Right renal cortex interstitium (tissue), 3 donors: ENCODE measurements at places on chromosomes 12 and 14. TPM values are rescaled to one million over a fixed set of nuclear protein-coding genes. Genes with fewer than 3 reads are reported as not detected.

The ADCY6 gene
- 71.6 TPM for polyA plus RNA-seq

DNA sequence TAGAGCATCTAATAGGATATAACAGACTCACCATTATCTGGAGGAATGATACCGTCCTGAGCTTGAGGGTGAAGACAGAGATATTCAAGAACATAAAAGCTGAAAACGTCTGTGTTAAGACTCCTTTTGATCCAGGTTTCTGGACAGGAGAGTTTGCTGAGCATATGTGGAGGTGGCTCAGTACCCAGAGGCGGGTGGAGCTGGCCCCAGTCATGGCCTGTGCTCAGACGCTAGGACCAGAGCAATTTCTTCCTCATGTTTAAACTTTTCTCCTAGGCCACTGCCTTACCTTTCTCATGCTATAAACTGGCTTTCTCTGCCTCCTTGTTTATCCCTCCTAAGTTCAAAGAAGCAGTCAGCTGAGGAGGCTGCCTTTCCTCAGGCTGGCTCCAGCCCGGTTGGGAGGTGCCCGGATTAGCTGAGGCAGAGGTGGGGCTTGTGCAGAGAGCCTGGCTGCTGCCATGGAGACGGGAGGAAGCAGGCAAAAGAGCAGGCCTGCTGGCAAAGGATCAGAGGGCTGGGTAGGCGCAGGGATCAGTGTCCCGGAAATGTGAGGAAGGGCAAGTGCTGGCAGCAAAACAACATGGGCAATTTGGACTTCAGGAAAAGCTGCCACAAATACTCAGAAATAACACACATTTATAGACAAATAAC is 13.7 kb downstream of the COA8 start:
- DNase-seq: peak; percentile 60

The CLEC4C gene
- not detected for polyA plus RNA-seq

The GALNT16 gene
- polyA plus RNA-seq: 3.6 TPM

DNA sequence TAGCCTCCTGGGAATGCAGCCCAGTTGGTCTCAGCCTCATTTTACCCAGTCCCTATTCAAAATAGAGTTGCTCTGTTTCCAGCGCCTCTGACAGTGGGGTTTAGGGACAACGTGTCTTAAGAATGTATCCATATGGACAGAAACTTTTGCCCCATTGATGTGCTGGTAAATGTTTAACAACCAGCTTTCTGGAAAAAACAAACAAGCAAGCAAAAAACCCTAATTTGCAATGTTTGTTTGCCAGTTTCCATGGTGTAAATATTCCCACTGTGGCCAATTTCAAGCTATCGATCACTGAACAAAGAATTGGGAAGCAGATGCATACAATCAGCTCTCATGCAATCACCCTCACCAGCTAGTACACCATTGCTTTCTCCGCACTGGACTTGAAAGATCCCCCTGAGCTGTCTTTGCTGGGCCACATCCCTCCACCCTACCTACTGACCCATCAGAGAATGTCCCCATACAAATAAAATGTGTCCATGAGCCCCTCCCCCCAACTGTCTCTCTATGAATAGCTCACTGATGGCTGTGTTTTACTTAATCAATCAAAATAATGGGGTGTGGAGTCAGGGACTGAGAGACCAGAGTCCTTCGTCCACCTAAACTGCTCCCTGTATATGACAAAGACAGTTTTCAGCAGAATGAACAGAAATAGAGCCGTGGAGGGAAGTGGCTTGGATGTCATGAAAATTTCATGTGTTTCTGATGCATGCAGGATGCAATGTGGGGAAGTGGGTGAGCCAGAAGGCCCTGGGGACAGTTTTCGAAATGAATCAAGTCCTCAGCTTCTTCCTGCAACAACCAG is 40.8 kb downstream of the CCDC60 start:
- DNase-seq: no peak
